Esophagus mucosa (tissue), 1 donor: ENCODE measurements at places on chromosomes 7 and 10. TPM values are rescaled to one million over a fixed set of nuclear protein-coding genes. Genes with fewer than 3 reads are reported as not detected.

The LLCFC1 gene
- not detected for total RNA-seq

The PTCD1 gene
- total RNA-seq, result 4.0 TPM

The CHST15 gene
- total RNA-seq, result 6.1 TPM

DNA sequence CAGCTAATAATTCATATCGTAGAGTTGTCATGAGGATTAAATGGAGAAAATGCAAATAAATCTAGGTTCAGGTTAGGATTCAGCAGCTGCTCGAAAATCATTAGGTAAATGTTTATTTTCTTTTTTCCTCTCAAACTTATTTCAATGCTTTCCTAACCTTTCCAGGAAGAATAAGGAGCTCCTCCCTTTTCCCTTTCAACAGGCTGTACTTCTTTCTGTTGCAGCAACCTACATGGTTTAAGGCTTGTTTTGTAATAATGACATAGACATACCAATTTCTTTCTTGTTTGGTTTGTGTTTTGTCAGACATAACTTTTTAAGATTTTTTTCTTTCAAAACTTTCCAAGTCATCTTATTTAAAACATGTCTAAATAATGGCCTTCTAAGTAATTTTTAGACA is 18.2 kb downstream of the GPR141 start:
- no peak for ATAC-seq
